ENCODE measurements at places on chromosomes 2 and 18.
A peak's percentile ranks its signal among the peaks of the same experiment; 100 is the strongest.

DNA sequence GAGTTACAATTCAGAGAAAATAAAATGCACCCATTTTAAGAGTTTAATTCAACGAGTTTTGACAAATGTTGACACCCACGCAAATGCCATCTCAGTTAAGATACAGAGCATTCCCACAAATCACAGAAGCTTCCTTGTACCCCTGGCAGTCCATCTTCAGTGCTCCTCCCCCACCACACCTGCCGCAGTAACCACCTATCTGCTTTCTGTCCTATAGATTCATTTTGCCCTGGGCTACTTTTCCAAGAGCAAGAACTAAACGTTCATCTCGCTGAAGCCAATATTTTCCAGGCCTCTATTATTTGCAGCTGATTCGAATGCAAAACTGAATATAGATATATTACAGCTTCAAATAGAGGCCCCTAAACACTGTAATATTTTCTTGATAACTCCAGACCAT lies 13.4 kb upstream of the HPCAL1 start:
- no peak for ATAC-seq
- H3K36me3 ChIP-seq, result no peaks in the 10 kb centered on the region
- no peaks in the 10 kb centered on the region for H3K27me3 ChIP-seq

DNA sequence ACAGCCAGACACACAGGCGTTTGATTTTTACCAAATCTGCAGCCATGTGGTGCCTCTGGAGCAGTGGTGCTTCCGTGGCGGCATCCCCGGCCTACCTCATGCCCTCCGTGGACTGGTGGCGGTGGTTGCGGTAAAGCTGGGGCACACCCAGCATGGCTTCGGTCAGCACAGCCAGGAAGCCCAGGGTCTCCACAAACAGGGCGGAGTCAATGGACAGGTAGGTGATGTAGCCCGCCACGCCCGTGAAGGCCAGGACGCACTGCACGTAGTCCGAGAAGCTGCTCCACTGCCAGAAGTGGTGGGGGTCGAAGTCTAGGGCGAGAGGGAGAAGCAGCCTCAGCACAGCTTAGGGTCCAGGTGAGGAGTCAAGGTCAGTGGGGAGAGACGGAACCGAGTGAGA lies 32.4 kb downstream of the SLC66A2 start:
- no peaks in the 10 kb centered on the region for H3K27me3 ChIP-seq
- H3K36me3 ChIP-seq, result peaks cover 71% of the 10 kb centered on the region
- H3K4me3 ChIP-seq, result no peak overlapping the region
- no peak for ATAC-seq
- H3K4me1 ChIP-seq, result peaks cover 27% of the 10 kb centered on the region

DNA sequence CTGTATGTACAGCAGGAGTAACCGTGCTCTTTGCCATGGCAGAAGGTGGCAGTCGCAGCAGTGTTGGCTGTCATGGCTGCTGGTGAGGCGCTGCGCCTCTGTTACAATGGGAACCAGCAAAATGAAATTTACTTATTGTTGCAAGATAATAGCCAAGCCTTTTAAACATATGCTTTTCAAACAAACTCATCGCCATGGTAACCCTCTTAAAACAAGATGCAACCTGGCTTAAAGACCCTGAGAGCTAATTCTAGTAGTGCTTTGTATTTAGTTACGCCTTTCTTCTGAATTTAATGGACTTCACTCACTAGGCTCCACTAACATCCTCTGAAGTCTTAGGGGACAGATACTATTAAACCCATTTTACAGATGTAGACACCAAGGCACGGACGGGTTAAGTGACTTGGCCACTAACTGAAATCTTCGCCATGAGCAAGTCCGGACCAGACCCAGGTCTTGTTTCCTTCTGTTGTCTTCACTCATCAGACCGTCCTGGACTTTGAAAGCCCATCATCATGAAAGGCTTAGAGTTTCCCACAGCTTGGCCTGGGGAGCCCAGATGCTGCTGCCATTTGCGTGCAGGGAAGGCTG lies 111.6 kb upstream of the ODC1 start:
- H3K27me3 ChIP-seq, result no peaks in the 10 kb centered on the region
- no peak for ATAC-seq
- peaks cover 25% of the 10 kb centered on the region for H3K36me3 ChIP-seq
- H3K4me3 ChIP-seq, result no peak overlapping the region
- H3K4me1 ChIP-seq, result no peaks in the 10 kb centered on the region

- ATAC-seq, result no peak
- no peak overlapping the region for H3K27ac ChIP-seq
- H3K4me1 ChIP-seq, result no peaks in the 10 kb centered on the region
Observed at GRCh38 chr18:56455141-56455540, 183.3 kb downstream of the TXNL1 start.

DNA sequence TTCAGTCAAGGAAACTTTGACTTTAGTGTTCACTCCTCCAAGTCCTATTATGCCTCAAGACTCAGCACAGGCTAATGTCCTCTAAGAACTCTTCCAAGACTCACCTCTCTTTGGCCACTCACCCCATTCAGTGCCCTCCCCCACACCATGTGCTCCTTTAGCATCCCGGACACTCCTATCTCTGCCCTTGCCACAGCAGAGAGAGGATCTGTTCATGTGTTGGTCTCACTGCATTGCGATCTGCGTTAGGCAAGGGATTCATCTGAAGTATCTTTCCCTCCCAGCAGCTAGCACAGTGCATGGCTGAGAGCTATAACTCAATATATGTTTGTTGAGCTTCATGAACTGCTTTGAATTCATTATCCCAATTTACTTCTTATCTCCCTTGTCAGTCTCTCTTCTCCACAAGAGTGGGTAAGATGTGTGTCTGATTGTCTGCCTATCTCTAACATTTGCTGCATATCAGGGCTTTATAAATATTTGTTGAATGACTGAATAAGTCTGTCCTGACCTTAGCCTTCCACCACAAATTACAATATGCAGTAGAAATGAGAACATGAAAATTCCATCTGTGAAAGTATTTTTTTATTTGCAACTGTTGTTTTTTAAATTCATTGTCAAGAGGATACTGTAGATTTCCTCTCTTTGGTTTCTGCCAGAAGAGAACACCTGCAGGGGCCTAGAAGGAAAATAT lies 179.9 kb upstream of the NCKAP5 start:
- H3K4me3 ChIP-seq, result no peak overlapping the region
- H3K27ac ChIP-seq, result no peak overlapping the region
- no peaks in the 10 kb centered on the region for H3K4me1 ChIP-seq
- H3K36me3 ChIP-seq, result no peaks in the 10 kb centered on the region

DNA sequence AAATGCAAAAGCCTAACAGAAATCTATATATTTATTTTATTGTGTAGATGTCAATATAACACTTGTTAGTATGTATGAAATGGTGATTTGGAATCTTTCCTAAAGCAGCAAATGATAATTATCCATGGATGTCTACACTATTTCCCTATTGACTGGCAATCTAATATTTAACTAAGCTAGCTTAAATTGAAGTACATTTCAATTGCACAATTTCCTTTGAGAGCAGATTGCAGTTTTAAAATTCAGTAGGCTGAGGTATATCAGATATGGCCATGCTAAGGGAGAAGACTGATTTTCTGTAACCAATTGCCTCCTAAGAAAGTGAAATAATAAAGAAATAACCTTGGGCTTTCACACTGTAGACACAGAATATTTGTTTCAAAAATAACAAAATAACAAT lies 90.1 kb upstream of the KCNJ3 start:
- no peak overlapping the region for H3K4me3 ChIP-seq
- no peaks in the 10 kb centered on the region for H3K4me1 ChIP-seq
- no peak for ATAC-seq
- no peaks in the 10 kb centered on the region for H3K27me3 ChIP-seq

DNA sequence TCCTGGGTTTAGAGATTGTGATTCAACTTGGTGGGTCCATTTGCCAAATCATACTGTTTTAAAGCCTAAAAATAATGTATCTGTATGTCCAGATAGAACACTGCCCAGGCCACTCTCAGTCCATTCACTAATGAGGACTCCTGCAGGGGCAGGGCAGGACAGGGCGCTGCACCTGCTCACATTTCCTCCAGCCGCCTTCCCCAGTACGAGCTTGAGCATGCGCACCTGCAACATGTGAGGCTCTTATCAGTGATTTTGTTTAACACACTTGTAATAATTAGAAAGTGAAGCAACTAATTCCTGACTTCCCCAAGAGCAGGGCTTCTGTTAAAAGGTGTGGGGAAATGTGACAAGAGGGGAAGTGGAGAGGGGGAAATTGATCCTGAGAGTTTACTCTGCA lies 89.7 kb downstream of the AFF3 start:
- H3K4me3 ChIP-seq, result no peak overlapping the region
- H3K27ac ChIP-seq, result peak overlapping the region; percentile 65
- peaks cover 45% of the 10 kb centered on the region for H3K36me3 ChIP-seq
- no peak for ATAC-seq
- peaks cover 49% of the 10 kb centered on the region for H3K4me1 ChIP-seq

DNA sequence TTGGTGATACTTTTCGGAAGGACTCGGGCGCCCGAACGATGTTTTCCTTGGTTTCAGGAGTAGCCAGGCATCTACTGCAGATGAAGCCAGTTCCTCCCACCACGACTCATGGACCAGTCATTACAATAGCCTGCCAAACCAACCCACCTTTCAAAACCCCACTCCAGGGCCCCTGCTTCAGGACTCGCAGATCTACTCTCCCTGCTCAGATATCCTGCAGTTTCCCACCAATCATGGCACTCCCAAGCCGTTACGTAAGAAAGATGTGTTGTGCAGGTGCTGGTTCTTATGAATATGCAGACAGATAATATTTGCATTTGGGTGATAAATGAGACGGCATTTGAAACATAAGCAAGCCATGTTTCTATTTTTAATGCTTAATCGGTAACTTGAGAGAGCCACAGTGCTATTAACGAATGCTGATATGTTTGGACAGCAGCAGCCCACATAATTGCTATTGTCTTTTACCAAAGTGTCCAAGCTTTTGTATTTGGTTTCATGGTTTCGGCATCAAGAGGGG lies 3.5 kb upstream of the CYS1 start:
- H3K27me3 ChIP-seq, result peaks cover 57% of the 10 kb centered on the region
- peaks cover 37% of the 10 kb centered on the region for H3K4me1 ChIP-seq
- no peak for ATAC-seq
- no peaks in the 10 kb centered on the region for H3K36me3 ChIP-seq

- no peaks in the 10 kb centered on the region for H3K36me3 ChIP-seq
- ATAC-seq, result no peak
- H3K27ac ChIP-seq, result no peak overlapping the region
- H3K4me1 ChIP-seq, result no peaks in the 10 kb centered on the region
- H3K27me3 ChIP-seq, result no peaks in the 10 kb centered on the region
Observed at GRCh38 chr18:616380-616995, 19.7 kb downstream of the CLUL1 start.

DNA sequence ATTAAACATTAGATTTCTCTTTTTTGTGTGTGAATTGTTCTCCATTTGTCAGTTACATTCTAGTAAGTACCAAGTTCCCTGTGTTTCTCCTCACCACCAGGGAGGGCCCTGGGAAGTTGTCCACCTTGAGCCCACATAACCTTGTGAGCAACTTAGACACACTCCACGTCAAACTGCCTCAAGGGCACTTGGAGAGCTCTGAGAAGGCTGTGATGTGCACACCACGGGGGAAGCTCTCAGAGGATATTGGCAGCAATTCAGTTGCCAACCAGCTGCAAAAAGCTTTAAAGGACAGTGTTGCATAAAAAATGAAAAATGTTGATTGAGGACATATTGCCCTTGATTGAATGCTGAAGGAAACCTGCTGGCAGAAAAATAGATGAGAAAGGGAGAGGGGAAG lies 743.6 kb downstream of the RNF144A start:
- no peaks in the 10 kb centered on the region for H3K4me1 ChIP-seq
- H3K4me3 ChIP-seq, result no peak overlapping the region
- no peak for ATAC-seq
- H3K27ac ChIP-seq, result no peak overlapping the region
- H3K27me3 ChIP-seq, result peaks cover 15% of the 10 kb centered on the region

DNA sequence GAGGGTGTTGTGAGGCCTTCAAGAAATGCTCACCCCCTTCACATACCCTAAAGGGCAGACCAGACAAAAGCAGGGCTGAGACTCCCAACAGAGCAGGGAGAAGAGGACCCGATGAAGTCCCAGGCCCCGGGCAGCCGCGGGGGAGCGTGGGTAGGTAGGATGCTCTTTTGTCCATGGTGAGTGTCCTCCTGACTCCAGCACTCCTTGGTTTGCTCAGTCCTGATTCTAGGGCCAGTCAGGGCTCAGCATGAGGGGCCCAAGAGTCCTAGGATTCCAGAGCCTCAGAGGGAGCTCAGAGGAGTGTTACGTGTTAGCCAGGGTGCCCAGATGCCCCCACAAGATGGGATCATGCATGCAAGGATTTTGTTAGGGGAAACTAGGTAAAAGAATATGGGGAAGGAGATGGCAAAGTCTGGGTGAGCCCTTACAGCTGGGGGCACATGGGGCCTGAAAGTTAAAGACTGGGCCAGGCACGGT lies 64.8 kb downstream of the SMAD7 start:
- H3K27ac ChIP-seq, result peak overlapping the region; percentile 45
- no peaks in the 10 kb centered on the region for H3K27me3 ChIP-seq
- no peak for ATAC-seq
- H3K4me3 ChIP-seq, result no peak overlapping the region
- peaks cover 15% of the 10 kb centered on the region for H3K4me1 ChIP-seq

- H3K27ac ChIP-seq, result no peak overlapping the region
- H3K27me3 ChIP-seq, result peaks cover 9% of the 10 kb centered on the region
- no peak for ATAC-seq
Observed at GRCh38 chr2:206341396-206341795, 66.9 kb downstream of the ZDBF2 start.

Measured in stimulated activated memory B cell treated with anti-CD40 and anti-IgM and Interleukin-4, amounts not matched to agents 10 μg/mL and 1 μg/mL and 100 μg/mL, for 72 hours (primary cell).